ENCODE measurements at places on chromosomes 6 and 20.

GRCh38 chr20:2557873-2558580 lies 21.7 kb downstream of the TMC2 start:
- DNase-seq = no peak

DNA sequence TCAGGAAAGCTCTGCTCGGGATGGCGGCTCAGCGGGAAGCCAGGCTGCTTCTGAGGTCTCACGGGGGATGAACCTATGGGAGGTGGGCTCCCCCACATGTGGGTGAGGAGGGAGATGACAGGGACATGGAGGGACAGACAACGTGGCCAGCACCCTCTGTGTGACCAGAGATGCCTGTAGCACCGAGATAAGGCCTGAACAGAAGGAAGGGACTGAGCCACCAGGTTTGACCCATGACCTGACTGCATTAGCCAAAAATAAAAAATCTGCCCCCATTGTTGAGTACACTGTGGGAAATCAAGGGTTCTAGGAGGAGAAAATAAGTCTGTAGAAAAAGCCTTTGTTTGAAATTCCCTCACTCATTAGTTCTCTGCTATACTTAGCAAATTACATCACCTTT lies 105.7 kb downstream of the RNASET2 start:
- no peak for DNase-seq

GRCh38 chr20:59453759-59454560 lies 150.4 kb upstream of the PHACTR3 start:
- DNase-seq = no peak

- DNase-seq = no peak
Observed at GRCh38 chr6:82436740-82437139, 73.1 kb downstream of the TPBG start.

DNA sequence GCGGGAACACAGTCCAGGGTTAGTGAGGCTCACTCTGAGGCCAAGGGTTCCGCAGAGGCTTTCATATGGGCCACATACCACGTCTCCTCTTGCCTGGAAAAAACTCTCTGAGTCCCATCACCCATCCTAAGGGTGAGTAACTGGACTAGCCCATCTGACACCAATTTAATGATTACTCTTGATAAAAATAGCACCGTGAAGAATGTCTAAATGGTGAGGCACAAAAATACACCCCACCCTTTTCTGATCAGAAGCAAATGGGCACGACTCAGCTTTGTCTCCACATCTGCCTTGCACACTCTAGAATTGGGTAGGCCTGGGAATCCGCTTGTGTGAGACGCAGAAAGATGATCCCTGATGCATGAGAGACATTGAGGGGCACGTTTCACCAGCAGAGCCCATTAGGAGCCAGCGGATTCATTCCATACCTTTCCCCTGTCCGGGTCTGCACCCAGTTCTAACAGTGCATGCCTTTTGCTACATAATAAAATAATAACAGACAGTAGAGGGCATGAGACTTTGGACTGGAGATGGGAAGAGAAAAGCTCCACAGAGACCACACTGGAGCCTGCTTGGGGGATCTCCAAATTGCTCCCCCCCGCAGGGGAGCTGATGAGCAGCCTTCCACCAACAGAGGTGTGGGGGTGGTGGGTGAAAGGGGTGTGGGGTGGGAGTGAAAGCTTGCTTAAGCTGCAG lies 110.0 kb upstream of the KCNK16 start:
- no peak for DNase-seq

DNA sequence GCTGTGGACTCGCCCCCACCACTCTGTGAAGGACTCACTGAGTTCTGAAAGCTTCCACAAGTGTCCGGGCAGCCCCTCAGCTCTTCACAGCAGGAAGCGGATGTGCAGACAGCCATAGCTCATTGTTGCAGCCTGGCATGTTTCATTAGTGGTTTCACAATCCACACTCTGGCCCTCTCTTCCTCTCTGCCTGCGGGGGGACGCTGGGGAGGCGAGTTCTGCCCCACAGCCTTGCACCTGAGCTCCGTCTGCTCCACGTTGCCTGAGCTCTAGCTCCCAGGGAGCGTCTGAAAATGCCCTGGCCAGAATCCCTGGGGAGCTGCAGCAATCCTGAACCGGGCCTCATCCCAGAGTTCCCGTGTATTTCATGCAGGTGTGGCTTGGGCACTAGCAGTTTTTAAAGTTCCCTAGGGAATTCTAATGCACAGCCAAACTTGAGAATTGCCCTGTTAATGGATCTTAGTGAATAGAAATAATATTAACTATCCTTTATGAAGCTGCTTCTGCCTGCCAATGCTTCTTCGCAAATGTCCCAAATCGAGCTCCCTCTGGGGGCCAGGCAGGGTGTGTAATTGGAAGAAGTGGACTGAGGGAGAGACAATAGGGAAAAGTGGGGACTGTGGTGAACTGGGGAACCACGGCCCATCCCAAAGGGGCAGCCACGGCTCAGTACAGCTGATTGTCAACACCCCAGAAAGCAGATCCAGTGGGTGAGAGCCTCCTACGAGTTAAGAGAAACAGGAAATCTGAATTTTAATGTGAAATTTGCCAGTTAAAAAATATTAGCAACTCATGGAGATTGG lies 51.5 kb downstream of the CTCFL start:
- no peak for DNase-seq

GRCh38 chr6:21404577-21404976 lies 189.0 kb upstream of the SOX4 start:
- DNase-seq = no peak

DNA sequence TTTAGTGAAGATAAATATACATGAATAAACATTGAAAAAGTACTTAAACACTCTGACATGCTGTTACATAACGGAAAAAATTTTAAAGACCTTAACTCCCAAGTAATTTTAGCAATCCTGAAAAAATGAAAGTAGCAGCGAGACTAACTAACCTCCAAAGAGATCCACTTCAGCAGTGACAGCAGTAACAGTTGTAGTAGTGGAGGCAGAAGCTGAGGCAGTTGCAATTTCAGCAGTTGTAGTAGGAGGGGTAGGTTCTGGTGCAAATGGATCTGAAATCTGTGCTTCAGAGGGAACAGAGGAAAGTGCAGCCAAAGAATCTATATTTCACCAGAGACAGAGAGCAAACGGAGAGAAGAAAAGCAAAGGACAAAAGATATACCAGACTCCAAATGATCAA lies 88.8 kb downstream of the PRSS35 start:
- no peak for DNase-seq

- DNase-seq = no peak
Observed at GRCh38 chr20:1801225-1801928, 93.8 kb upstream of the SIRPA start.

GRCh38 chr6:136334465-136334846 lies 44.8 kb upstream of the BCLAF1 start:
- DNase-seq = no peak

- no peak for DNase-seq
Observed at GRCh38 chr6:23224540-23224939, 655.2 kb downstream of the HDGFL1 start.

- DNase-seq = no peak
Observed at GRCh38 chr6:44464527-44465310, 77.2 kb downstream of the CDC5L start.

DNA sequence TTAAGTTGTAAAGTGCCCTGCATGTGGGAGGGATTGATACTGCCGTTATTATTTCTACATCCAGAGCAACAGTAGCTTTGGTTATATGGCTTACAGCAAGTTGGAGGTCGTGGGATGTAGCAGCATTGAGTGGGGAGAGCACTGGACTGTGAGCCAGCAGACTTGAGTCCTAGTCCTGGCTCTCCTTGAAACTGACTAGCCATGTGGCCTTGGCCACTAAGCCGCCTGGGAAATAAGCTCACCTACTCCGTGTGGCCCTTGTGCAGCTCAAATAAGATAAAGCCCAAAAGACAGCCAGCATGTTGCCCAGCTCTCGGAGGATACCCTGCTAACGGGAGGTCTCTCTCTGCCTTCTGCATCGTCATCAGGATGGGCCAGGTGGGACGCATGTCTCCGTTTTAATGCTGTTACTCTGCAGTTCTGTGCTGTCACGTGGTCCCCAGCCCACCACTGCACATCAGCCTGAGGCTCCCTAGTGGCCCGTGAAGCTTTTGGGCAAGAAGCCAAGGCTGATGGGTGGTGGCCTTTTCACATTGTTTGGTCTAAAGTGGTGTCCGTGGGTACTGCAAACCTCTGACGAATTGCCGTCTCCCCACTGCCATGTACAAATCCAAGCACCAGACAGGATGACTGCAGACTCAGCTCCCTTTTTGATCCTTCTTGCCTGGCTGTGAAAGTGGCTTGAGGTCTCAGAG lies 7.9 kb downstream of the EPB41L1 start:
- no peak for DNase-seq

- no peak for DNase-seq
Observed at GRCh38 chr20:13984211-13984610, 6.2 kb downstream of the SEL1L2 start.

DNA sequence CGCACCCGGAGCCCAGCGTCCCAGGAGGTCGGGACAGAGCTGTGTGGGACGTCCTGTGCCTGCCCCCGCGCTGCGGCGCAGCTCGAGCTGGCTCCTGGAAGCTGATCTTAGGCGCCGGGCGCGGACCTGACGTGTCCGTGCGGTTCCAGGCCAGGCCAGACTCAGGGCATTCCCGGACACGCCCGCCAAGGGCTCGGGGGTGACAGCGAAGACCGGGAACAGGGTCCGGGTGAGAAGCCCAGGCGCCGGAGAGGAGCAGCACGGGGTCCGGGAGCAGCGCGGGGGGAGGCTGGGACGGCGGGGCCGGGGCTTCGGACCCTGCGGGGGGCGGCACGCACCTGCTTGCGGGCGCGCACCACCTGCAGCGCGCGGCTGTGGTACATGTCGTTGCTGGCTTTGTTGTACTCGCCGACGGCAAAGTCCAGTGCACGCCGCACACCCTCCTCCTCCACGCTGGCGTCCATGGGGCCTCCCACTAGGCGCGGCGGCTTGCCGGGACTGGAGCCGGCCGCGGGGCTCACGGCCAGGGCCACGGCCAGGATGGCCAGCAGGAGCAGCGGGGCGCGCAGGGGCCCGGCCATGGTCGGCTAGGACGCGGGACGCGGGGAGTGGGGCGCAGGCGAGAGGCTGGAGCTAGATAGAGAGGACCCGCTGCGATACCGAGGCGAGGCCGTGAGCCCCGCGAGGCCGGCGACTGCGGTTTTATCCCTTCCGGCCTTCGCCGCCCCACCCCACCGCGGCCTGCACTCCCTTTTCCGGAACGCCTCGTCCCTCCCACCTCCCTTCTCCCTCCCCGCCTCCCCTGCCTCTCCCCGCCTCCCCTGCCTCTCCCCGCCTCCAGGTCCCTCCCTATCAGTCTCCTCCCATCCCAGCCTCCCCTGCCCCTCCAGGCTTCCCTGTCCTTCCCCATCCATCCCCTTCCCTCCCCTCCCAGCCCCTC lies at the start of gene CST3:
Gene CST3, minus strand, starts transcription at position 674 of the 940 bp plus-strand sequence. Its CDS starts 93 bp downstream, at position 581.
- no peak for DNase-seq

DNA sequence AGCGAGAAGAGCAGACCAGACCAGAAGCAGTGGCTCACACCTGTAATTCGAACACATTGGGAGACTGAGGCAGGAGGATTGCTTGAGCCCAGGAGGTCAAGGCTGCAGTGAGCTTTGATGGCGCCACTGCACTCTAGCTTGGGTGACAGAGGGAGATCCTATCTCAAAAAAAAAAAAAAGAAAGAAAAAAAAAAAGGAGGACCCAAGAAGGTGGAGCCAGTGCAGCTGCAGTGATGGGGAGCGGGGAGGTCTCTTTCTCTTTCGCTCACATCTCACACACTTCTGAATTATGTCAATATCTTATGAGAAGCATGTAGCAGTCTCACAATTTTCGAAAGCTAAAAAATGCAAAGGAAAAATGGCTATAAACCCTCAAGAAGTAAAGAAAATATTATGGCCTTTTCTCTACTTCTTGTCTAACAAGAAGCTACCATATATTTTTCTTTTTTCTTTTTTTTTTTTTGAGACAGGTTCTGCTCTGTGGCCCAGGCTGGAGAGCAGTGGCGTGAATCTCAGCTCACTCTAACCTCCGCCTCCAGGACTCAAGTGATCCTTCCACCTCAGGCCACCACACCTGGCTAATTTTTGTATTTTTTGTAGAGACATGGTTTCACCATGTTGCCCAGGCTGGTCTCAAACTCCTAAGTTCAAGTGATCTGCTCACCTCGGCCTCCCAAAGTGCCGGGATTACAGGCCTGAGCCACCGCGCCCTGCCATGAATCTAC lies 3.8 kb upstream of the SPO11 start:
- no peak for DNase-seq

GRCh38 chr20:50068041-50068651 lies 44.8 kb downstream of the UBE2V1 start:
- DNase-seq = no peak

DNA sequence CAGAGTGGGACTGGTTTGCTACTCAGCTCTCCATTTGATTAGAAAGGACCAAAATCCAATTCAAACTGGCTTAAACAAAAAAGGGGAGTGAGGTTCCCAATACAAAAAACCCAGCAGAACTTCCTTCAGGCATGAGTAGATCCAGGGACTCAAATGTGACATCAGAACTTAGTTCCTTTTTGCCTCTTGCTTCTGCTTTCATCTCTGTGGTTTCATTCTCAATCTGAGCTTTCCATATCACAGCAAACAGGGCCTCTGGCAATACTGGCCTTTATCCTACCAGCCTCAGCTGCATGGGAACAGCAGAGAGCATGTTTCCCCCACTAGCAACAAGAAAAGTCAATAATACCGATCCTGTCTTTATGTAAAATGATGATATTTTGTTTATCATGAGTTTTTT lies 28.6 kb upstream of the PRELID3B start:
- no peak for DNase-seq

- DNase-seq = no peak
Observed at GRCh38 chr20:25353747-25354705, 36.6 kb downstream of the ABHD12 start.

DNA sequence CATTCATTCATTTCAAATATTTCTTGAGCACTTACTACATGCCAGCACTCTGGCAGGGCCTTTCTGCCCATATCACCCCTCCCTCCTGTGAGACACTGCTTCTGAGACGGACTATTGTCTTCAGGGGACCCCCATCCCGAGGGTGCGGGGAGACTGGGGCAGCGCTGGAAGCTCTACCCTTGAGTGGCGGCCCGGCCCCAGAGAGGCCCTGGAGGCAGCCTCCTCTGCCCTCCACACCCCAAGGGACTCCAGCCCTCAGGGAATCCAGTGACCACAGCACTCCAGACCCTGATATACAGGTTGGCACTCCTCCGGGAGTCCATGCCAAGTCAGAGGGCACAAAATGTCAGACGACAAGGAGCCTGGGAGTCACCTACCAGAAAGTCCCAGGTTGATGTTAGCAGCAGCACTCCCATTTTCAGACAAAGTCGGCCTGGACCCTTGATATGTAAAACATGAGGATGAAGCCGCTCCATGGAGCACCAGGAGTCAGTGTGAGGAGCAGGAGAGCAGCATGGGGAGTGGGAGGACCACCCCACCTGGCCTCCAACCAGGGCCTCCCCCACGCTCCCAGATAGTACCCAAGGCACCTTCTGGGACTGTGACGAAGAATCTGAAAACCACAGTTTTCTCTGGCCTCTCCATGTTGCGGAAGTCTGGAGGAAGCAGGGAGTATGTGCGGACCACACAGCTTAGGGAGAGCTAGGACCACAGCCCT lies 20.7 kb downstream of the TFEB start:
- no peak for DNase-seq

- DNase-seq = no peak
Observed at GRCh38 chr20:1862663-1863053, 32.5 kb upstream of the SIRPA start.

Measured in activated gamma-delta T cell (primary cell).